ENCODE measurements at places on chromosomes 6 and 20. TPM values are rescaled to one million over a fixed set of nuclear protein-coding genes. Genes with fewer than 3 reads are reported as not detected.

The HDGFL1 gene
- under 0.01 TPM for total RNA-seq

The GINS1 gene
- total RNA-seq: 9.8 TPM

The OR2J3 gene
- total RNA-seq: not detected

The ARMC2 gene
- total RNA-seq: 16.3 TPM

The TPX2 gene
- 5.7 TPM for total RNA-seq

The SALL4 gene
- 0.41 TPM for total RNA-seq

The TMEM74B gene
- 9.4 TPM for total RNA-seq

The ZBTB9 gene
- 9.0 TPM for total RNA-seq

The SIGLEC1 gene
- under 0.01 TPM for total RNA-seq

The ELOVL4 gene
- total RNA-seq: 49.3 TPM

The SNAP91 gene
- total RNA-seq: 108 TPM

Measured in frontal cortex (tissue), 4 donors.